Left renal pelvis (tissue), 4 donors: ENCODE measurements at places on chromosomes 12 and 14. TPM values are rescaled to one million over a fixed set of nuclear protein-coding genes. Genes with fewer than 3 reads are reported as not detected.

Gene VCPKMT
- 17.7 TPM for polyA plus RNA-seq

Gene KLRC1
- polyA plus RNA-seq: 1.1 TPM

Gene COCH
- 5.3 TPM for polyA plus RNA-seq

Gene NAV3
- polyA plus RNA-seq: 23.4 TPM
